Right renal cortex interstitium (tissue), 3 donors: ENCODE measurements at places on chromosomes 1 and 21. TPM values are rescaled to one million over a fixed set of nuclear protein-coding genes. Genes with fewer than 3 reads are reported as not detected.

Gene LCE1E
- polyA plus RNA-seq, result not detected

Gene PLA2G2F
- polyA plus RNA-seq, result not detected

Gene RBM15
- 10.4 TPM for polyA plus RNA-seq

Gene C4BPA
- 0.47 TPM for polyA plus RNA-seq

Gene BRDT
- polyA plus RNA-seq, result 0.31 TPM

Gene ZBTB18
- polyA plus RNA-seq, result 22.3 TPM

Gene HEYL
- 22.9 TPM for polyA plus RNA-seq

Gene CLCNKB
- 41.4 TPM for polyA plus RNA-seq

- DNase-seq, result no peak
Observed at GRCh38 chr1:50659107-50659662, 235.9 kb upstream of the DMRTA2 start.

DNA sequence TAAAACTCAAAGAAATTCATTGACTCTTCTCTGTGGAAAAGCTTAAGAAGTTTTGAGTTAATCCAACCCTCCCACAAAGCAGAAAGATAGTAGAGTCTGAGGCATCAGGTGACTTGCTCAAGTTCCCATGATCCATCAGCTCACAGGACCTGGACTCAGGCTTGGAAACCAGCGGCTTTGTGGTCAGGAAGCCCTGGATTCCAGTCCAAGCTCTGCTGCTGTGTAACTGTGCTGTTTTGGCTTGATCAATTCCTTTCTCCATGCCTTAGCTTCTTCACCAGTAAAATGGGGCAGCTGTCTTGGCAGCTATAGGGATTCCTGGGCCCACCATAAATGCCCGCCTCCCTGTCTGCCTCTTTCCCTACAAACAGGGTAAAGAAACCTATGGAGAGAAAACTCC lies 180.2 kb downstream of the HIVEP3 start:
- no peak for DNase-seq

DNA sequence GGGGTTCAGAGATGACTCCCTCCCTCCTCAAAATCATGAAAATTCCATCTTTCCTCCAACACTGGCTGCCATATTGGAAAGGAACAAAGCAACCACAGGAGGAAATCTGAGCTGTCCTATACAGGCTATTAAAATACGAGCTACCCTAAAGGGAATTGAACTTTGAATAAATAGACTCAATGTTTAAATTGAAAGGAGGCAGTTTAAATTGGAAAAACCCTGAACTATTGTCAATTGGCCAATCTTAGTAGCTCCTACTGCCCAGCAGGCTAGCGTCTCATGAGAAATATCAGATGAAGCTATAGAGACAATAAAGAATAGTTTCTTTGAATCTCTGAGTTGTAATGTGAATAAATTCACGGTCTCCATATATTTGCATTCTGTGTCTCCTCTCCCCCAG lies 85.4 kb upstream of the KCNE2 start:
- DNase-seq, result no peak

DNA sequence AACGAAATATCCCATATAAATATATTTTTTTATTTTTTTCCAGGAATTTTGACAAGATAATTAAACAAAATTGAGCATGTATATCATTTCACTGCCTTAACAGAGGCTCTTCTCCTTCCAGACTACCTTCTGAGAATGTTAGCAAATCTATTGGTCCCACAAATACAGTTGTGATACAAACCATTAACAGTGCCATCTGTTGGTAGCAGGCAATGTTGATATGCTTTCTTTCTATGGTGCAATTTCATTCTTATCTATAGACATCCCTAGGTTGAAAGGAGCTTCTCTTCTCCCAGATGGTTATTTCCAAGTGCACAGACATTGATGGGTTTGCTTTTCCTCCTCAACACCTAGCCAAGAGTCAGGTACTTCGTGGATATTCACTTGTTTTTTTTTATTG lies 303.6 kb downstream of the USH2A start:
- DNase-seq, result no peak

DNA sequence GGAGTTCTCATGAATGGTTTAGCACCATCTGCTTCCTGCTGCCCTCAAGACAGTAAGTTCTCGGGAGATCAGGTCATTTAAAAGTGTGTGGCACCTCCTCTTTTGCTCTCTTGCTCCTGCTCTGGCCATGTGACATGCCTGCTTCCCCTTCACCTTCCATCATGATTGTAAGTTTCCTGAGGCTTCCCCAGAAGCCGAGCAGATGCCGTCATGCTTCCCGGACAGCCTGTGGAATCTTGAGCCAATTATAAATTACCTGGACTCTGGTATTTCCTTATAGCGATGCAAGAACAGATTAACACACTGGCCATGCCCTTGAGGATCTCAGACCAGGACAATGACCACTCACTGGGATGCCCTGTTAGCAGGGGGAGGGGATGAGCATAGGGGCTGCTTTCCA lies 212.3 kb downstream of the MATN1 start:
- no peak for DNase-seq

DNA sequence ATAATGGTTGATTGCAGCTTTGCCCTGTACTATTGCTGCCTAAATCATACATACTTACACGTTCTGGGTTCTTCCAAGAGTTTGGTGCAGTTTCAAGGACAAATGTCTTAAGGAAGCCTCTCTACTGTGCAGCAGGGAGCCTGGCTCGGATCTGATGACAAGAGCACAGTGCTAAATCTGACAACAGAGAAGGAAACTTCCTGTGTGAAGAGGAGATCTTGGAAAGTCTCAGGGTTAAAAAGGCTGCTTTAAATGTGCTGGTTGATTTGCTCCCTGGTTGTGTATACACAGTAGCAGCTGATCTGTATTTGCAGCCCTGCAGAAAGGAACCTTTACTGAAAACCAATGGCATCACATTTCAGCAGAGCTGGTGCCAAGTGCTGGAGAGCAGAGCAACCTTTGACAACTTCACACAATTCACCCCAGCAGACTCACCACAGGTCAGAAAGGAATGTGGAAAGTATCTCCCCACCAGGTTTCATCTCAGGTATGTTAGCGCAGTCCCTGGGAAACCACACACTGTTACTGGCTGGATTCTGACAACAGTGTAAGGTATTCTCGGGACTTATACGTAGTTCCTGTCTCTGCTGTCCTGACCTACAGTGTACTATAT lies 355.0 kb upstream of the ESRRG start:
- DNase-seq, result no peak

GRCh38 chr1:77200806-77201205 lies 18.4 kb downstream of the PIGK start:
- no peak for DNase-seq

DNA sequence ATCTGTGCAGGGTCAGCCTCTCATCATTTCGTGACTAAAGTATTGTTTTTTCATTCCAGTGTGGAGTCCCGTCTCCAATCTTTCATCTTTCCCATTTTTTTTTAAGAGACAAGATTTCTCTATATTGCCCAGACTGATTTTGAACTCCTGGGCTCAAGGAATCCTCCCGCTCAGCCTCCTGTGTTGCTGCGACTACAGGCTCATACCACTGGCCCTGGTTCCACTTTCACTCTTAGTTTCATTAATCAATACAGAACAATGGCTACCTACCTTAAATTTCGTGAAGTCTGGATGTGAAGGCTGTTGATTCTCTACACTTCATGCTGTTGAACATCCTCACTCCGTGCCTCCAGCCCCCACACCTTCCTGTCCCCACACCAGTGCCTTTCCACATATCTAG lies 97.7 kb upstream of the GREM2 start:
- DNase-seq, result no peak

- DNase-seq, result no peak
Observed at GRCh38 chr21:15015622-15016471, 49.0 kb downstream of the NRIP1 start.

GRCh38 chr1:54272772-54273091 lies 72.8 kb downstream of the MRPL37 start:
- DNase-seq, result no peak

DNA sequence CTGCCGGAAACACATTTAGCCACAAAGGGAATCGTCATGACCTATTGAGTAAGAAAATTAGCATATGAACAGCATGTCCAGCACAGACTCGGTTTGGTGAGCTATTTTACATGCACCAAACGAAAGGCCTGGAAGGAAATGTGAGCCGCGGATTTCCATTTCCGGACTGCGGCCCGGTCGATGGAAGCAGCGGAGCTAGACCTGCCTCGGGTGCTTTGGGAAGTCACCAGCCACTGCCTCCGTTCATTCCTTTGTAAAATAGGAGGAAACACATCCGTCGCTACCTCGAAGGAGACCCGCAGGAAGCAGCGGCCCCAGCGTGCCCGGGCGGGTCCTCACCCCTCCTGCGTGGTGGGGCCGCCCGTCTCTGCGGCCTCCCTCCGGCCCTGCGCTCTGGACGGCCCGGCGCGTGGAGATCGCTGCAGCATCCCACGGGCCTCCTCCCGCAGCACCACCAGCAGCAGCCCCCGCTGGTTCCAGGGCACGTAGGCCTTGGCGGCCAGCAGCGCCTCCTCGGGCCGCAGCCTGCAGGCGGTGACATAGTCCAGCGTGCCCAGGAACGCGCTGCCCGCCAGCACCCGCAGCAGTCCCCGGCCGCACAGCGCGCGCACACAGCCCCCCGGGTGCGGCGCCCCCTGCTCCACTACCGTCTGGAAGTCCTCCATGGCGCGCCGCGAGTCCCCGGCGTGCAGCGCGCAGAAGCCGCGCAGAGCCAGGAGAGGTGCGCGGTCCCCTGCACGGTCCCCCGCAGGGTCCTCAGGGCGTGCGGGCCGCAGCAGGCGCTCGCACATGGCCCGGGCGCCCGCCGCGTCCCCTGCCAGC lies 12.1 kb downstream of the TTC34 start:
- no peak for DNase-seq

DNA sequence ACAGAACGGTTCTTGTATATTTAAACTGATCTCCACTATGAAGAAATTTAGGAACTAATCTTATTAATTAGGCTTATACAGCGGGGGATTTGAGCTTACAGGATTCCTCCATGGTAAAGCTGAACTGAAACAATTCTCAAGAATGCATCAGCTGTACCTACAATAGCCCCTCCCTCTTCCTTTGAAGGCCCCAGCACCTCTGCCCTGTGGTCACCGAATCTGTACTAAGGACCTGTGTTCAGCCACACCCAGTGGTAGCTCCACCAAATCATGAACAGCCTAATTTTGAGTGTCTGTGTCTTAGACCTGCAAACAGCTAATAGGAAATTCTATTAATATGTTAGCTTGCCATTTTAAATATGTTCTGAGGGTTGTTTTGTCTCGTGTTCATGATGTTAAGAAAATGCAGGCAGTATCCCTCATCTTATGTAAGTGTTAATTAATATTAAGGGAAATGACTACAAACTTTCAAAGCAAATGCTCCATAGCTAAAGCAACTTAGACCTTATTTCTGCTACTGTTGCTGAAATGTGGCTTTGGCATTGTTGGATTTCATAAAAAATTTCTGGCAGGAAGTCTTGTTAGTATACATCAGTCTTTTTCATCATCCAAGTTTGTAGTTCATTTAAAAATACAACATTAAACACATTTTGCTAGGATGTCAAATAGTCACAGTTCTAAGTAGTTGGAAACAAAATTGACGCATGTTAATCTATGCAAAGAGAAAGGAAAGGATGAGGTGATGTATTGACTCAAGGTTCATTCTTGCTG lies 147.2 kb downstream of the NR5A2 start:
- DNase-seq, result no peak

- no peak for DNase-seq
Observed at GRCh38 chr21:36441715-36442114, 38.2 kb downstream of the CLDN14 start.

DNA sequence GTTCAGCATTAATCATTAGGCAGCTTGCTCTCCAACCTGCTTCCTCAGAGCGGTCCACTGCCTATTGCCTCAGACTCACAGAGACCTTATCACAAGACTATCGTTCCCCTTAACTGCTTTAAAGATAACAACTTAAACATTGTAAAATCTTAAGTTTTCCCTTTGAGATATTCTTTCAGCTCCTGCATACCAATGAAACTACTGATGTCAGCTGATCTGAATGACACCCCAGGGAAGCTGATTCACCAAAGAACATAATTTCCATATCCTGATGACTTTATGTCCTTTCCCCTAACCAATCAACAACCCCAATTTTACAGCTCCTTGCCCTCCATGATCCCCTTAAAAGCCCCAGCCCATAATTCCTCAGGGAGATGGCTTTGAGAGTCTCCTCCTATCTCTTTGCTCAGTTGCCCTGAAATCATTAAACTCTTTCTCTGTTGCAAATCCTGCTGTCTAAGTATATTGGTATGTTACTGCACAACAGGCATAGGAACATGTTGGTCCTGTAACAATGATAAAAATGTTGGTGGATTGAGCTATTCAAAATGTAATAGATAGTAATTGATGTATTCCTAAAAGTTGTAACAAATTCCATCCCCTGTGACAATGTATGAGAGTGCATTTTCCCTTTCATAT lies 621.4 kb upstream of the RGS18 start:
- DNase-seq, result no peak

DNA sequence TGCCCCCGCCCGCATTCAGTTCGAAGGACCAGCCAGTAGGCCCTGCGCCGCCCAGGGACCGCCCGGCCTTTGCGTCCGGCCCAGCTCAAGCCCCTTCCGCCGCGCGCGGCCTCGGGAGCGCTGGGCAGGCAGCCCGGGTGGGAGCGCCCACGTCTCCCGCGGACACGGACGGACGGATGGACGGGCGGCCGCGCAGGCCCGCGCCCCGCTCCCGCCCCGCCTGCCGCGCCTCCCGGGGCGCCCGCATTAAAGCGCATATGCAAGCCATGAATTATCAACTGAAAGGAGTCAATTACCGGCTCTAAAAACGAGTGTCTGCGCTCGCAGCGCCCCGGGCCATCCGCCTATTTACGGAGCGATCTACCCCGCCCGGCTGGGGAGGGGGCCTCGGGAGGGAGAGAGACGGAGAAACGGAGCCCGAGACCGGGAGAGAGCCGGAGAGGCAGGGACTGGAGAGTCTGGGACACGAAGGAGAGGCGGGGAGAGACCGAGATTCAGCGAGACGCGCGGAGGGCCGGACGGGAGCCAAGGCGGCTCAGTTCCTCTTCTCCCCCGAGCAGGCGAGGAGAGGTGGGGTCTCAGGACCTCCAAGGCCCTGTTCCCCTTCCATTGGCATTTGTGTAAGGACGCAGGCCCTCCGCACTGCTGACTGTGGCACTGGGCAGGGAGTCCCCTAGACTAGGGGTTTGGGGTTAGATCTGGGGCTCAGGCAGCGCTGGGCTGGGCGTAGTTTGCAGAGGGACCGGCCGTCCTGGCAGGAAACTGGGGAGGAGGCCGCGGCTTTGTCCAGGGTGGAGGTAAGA lies 41.3 kb upstream of the DMBX1 start:
- DNase-seq, result no peak

- peak; percentile 8 for DNase-seq
Observed at GRCh38 chr21:19353256-19353655, 949.7 kb upstream of the TMPRSS15 start.

GRCh38 chr1:202144402-202145067 lies at the start of gene ARL8A:
Gene ARL8A, minus strand, starts transcription at chr1:202144737. Its CDS starts 165 bp downstream, at chr1:202144572.
- DNase-seq, result no peak

- no peak for DNase-seq
Observed at GRCh38 chr1:39354572-39354971, 136.9 kb upstream of the BMP8A start.

DNA sequence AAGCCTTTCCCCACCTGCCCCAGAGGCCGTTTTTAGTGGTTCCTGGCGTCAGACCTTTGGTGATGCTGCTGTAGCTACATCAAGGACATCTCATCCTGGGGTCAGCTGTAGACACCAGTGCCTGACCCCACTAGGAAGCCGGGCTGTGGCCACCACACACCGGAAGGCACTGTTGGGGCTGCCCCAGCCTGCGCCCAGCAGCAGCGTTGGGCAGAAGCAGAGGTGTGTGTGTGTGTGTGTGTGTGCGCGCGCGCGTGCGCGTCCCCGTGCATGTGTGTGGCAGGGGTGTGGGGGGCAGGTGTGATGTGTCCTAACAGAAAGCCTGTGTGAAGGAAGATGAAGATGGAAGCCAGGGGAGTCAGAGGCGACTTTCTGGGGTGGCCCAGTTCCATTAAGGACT lies 62.0 kb upstream of the COL6A1 start:
- no peak for DNase-seq

GRCh38 chr1:95223110-95223509 lies 10.9 kb upstream of the RWDD3 start:
- no peak for DNase-seq
